ENCODE measurements at places on chromosomes 4 and X.

GRCh38 chr4:120018786-120019185 is 47.9 kb downstream of the MAD2L1 start:
- DNase-seq = no peak

DNA sequence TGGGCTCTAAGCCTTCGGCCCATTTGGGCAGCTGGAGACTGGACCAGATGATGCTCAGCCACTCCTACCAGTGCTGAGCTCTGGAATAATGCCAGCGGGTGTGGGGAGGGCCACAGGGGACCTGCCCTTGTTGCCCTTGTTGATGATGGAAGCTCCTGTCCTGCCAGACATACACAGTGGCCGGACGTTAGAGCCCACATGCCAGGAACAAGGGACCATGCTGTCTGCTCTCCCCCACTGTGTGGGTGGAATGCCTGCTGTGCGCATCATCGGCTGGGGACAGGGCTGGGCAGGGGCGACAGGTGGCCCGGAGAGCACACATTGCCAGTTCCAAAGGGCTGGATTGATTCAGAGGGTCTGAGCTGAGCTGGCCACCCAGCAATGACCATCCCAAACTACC is 2.0 kb downstream of the ABLIM2 start:
- no peak for DNase-seq

DNA sequence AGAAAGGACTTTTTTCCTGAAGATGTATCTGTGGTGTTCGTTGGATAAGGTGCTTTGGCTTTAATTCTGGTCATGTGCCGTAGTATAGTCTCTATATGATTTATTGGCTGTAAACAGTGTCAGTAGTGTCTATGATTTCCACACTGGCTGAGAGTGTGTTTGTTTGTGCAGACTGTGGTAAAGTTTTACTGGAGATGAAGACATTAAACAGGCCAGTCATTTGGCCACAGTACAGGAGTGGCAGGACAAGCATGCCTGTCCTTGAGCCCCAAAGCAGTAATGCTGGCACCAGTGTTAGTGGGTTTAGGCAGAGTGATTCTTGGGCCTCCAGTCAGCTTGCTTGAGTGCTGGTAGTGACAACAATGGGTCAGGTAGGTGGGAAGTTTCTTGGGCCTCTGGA is 1023.9 kb upstream of the GRID2 start:
- DNase-seq = no peak

DNA sequence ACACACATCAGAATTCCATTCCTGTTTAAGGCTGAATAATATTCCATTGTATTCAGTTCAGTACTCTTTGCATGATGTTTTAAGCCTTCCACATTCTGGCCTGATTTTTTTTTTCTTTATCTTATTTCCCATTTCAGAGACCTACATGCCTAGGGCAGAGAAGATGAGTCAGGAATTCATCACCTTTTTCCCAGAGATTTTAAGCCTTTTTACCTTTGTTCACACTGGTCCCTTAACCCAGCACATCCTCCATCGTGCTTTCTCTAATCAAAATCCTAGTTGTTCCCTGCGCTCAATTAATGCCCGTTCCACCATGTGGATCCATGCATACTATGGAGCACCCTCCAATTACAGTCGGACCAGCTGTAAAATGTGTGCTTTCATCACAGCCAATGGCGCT is 245.1 kb downstream of the DHX15 start:
- no peak for DNase-seq

DNA sequence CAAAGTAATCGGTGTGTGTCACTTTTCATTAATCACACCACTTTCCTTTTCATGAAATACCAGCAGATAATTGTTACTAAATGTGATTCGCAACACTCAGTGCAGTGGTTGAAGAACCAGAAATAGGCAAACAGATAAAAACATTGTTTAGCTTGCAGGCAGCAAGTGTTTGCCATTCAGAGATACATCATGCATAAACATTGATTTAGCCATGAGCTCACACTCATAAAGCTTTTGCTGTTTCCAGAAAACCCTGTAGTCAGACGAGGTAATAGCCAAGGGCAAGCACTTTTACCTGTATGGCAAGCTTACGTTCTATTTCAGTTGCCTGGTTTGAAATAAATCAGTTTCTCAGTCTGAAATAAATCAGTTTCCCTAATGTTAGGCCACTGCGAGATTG is 542.0 kb upstream of the TENM3 start:
- no peak for DNase-seq

GRCh38 chr4:122863639-122864038 is 37.0 kb downstream of the FGF2 start:
- no peak for DNase-seq

- DNase-seq = no peak
Measured at GRCh38 chrX:1511829-1512228, 25.2 kb downstream of the P2RY8 start.

DNA sequence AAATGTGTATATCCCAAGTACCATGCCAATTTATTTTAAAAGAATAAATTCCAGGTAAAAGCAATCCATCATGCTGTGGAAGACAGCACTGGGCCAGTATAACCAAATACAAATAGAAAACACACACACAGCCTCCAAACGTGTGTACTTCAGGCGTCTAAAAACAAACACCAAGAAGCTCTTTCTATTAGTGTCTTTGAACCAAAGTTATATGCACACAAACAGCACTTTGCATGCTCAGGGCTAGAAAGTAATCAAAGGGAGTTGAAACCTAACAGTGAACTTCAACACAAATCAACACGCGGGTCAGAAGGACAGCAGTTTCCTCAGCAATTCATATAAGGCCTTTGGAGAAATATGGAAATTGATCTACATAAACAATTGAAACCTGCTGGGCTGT is 15.4 kb downstream of the GASK1B start:
- DNase-seq = no peak

DNA sequence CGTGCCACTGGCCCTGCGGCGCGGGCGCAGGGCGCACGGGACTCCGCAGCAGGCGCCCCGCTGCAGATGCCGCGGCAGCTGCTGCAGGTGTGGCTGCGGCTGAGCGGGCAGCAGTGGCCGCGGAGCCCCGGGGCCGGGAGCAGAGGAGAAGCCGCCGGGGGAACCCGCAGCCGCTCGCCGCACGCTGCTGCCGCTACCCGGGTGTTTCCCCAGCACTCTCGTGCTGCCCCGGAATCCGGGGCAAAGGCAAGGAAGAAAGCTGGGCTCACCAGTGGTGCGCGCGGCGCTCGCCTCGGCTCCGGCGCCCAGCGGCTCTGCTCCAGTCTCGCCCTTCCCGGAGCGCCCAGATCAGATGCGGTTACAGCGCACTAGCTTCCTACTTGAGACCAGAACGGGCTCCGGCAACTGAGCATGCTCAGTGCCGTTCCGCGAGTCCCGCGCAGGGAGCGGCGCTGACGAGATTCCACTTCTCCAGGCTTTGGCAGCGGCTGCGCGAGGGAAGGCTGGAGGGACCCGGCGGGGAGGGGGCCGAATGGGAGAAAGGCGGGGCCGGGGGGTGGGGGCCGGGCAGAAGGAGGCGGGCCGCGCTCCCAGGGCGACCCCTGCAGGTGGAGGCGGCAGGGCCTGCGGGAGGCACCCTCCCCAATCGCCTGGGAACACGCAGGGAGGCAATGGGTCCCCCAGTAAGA is at the start of gene APBB2:
Gene APBB2, minus strand, starts transcription at position 407 of the 689 bp plus-strand sequence. CDS start 181,288 bp downstream, outside the sequence.
- peak; percentile 95 for DNase-seq

- no peak for DNase-seq
Measured at GRCh38 chr4:26377328-26378311, 56.8 kb downstream of the RBPJ start.

- no peak for DNase-seq
Measured at GRCh38 chr4:152563209-152563608, 27.3 kb upstream of the FBXW7 start.
